NCI-H1417 treated with DMSO at 0.1 percent for 48 hours (cell line): ENCODE measurements at places on chromosomes 13 and 19.

DNA sequence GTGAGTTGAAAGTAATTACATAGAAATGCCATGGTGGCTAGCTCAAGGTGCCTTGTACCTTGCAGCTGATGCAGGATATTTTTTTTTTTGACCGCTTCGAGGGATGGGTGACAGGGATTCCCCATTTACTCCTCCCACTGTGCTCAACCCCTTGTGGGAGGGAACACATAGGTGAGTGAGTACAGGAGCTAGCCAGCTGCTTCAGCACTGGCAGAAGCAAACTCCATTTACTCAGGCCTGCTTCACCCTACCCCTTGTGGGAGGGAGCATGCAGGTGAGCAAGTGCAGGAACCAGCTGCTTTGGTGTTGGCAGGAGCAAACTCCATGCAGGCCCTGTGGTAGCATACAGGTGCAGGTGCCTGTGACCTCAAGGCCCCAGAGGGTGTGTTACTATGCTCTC, 330.1 kb downstream of the TDRD3 start:
- no peak for DNase-seq

DNA sequence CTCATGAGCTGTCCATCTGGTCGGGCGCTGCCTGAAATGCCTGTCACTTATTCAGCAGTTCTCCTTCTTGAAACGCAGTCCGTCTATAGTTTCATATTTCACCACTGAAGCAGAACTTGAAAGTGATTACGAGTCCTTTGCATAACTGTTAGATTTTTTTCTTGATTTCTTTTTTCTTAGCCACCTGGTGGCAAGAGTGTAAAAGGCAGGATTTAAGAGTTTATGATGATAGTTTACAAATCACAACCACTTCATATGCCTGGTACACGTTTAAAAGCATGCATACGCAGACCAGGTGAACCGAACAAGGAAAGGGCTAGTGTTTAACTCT, 45.8 kb downstream of the GGACT start:
- no peak for DNase-seq

DNA sequence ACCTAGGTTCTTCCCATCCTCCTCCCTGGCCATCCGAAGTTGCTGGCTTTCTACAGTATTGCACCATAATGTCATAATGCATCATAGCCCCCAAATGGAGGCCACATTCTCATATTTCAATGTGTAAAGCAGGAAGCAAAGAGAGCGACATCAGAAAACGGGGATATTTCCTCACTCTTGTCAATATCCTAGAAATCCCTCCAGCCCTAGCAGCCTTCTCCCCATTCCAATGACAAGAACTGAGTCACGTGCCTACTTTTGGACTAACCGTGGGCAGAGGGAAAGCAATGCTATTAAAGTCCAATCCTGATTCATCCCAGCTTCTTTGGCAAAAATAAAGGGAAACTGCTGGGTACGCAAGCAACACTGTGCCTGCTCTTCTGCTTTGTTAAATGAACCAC, 4.3 kb upstream of the RAP2A start:
- no peak for DNase-seq

DNA sequence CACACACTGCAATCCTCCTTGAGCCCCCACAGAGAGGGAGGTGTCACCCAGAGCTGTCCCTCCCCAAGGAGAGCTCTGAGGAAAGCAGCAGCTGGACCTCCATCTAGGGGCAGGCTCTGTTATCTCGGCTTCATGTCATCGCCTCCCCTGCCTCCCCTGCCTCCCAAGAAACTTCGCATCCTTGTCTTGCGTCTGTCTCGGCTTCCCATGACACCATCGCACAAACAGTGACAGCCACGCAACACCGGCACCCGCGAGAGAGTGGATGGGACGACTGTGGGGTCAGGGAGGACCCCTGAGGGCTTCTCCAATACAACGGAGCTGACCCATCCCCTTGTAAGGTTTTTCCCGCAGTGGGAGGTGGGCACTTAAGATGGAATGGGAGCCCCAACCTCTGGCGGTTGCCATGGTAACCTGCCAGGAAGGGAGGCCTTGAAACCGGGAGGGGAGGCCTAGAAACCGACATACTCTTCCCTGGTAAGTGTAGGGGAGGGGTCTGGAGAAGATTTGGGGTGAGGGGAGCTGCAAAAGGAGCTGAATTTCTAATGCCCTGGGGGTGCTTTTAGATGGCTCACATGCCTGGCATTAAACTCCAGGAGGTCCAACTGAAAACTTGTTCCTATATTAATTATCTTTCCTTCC, 16.3 kb downstream of the TLE2 start:
- DNase-seq = no peak

DNA sequence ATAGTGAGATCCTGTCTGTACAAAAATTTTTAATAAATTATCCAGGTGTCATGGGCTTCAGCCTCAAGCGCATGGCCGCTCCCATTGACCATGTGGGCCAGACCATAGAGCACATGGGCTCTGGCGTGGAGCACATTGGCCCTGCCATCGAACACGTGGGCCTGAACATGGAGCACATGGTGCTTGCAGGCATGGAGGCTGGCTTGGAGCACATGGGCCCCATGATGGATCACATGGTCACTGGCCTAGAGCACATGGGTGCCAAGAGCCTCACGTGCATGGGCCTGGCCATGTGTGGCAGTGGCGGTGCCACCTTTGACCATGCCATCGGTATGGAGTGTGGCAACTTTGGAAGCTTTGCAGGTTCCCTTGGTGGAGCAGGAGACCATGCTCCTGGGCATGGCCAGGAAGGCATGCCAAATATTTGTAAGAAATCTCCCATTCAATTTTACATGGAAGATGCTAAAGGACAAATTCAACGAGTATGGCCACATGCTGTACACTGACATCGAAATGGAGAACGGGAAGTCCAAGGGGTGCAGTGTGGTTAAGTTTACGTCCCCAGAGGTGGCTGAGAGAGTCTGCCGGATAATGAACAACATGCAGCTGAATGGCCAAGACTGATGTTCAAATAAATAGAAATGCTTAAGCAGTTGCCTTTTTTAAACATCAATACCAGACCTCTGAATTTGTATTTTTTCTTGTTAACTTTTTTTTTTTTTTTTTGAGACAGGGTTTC, 21.3 kb upstream of the SLC1A5 start:
- no peak for DNase-seq

DNA sequence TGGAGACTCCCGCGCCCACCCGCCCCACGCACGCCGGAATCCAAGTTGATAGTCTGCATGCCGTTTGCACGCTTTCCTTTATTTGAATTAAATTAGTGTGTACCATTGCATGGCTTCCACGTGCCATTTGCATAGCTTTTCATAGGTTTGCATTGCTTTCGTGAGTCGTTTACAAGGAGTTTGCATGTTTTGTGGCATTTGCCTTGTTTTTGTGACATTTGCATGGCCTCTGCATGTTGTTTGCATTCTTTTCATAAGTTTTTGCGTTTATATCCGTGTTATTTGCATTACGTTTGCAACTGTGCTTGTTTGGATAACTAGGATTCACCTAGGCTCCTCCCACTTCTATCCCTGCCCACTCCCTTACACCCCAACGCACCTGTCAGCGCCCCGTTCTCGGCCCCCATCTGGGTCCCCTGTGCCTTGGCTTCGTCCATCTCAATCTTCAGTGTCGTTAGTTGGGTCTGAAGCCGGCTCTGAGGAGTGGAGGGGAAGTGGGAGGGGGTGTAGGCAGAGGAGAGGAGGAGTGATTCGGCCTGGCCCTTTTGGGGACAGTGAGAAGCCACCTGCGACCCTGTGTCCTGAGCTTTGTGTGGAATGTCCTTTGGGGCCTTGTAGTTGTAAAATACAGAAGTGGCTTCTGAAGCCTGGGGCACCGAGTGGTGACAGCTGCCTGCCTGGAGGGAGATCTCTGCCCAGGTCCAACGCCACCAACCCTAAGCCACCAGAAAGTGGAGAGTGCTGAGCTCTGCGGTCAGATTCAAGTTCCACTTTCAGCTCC, 2.4 kb downstream of the CCDC194 start:
- DNase-seq = no peak

GRCh38 chr19:2337329-2337707, 8.8 kb downstream of the SPPL2B start:
- no peak for DNase-seq

DNA sequence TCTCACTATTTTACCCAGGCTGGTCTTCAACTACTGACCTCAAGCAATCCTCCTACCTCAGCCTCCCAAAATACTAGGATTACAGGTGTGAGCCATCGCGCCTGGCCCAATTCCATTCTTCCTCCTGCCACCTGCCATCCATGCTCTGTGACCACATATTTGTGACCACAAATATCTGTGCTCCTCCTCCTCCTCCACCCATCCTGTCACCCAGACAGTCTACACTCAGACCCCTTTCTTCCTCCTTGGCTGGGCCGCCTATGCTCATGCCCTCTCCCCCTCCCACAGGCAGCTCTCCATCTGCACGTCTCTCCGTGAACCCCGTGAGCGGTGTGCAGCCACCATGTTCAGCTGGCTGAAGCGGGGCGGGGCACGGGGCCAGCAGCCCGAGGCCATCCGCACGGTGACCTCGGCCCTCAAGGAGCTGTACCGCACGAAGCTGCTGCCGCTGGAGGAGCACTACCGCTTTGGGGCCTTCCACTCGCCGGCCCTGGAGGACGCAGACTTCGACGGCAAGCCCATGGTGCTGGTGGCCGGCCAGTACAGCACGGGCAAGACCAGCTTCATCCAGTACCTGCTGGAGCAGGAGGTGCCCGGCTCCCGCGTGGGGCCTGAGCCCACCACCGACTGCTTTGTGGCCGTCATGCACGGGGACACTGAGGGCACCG, 3.2 kb downstream of the EHD2 start:
- DNase-seq = no peak

GRCh38 chr19:51461723-51462161, 3.5 kb upstream of the SIGLEC8 start:
- no peak for DNase-seq

GRCh38 chr19:18338541-18338940, 1.9 kb upstream of the PGPEP1 start:
- no peak for DNase-seq

DNA sequence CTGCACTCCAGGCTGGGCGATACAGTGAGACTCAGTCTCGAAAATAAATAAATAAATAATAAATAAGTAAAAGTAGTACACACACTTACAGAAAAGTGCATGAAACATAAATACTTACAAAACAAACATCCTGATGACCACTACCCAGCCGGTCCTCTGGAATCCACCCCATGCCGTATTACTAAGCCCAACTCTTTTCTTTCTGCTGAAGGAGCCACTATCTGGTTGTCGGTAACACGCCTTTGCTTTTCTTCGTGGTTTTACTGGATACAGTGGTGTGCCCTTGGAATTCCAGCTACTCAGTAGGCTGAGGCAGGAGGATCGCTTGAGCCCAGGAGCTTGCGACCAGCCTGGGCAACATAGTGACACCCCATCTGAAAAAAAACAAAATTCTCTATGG, 39.4 kb downstream of the CELF5 start:
- no peak for DNase-seq

DNA sequence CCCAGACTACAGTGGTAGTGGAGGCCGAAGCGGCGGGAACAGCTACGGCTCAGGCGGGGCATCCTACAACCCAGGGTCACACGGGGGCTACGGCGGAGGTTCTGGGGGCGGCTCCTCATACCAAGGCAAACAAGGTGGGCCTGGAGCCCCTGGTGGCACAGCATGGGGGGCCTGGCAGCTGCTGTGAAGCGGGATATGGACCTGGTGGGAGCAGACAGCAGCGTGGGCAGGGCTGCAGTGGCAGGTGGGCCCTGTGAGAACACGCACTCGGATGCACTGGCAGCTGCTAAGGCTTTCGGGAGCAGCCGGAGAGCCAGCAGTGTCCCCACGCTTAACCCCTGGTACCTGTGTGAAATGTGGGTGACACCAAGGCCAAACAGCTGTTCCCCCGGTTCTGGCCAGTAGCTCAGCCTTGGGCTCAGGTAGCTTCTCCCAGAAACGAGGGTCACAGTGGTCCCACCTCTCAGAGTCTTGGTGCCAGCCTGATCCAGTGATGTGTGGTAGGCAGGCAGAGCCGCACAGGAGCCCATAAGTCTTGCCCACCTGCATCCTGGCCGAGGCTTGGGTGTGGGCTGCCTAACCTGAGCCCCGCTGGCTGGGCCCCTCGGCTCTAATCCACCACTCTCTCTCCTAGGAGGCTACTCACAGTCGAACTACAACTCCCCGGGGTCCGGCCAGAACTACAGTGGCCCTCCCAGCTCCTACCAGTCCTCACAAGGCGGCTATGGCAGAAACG, 12.5 kb upstream of the QTRT1 start:
- DNase-seq = no peak
